ENCODE measurements at places on chromosomes 6 and 20.
A peak's percentile ranks its signal among the peaks of the same experiment; 100 is the strongest.

- H3K27me3 ChIP-seq = no peaks in the 10 kb centered on the region
- peaks cover 3% of the 10 kb centered on the region for H3K4me1 ChIP-seq
- no peak overlapping the region for H3K4me3 ChIP-seq
- no peak for DNase-seq
- no peaks in the 10 kb centered on the region for H3K36me3 ChIP-seq
These were observed 292.8 kb downstream of the CLIC5 start for GRCh38 chr6:45722876-45723275.

DNA sequence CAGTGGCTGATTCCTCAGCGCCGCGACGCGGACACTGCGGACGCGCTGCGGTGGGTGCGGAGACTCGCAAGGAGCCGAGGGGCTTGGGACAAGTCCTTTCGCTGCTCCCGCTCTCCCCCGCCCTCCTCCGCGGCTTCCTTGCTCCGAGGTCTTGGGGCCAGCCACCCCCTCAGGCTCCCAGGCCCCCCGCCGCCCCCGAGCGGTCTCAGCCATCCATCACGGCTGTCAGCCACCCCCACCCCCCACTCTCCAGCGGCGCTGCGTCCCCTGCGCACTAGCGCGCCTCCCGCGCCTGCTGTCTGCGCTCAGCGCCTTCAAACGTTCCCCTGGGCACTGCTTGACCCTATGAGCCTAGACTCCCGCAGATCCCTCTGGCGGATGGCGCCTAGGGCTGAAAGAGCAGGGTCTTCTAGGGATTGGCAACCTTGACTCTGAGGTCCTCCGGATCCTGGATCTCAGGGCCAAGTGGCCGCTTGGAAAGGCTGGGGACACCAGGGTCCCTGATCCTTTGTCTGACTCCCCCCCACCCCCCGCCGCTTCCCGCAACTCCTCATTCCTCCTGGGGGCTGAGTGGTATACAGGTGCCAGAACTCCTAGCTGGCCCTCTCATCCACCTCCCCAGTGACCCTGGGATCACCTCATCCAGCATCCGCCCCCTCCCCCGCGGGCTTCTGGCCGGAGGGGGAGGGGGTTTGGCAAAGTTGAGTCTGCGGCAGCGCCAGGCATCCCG, 1.4 kb downstream of the SLC12A5 start:
- no peak overlapping the region for H3K4me3 ChIP-seq
- H3K36me3 ChIP-seq = no peaks in the 10 kb centered on the region
- H3K27me3 ChIP-seq = peaks cover 6% of the 10 kb centered on the region
- no peak for DNase-seq

DNA sequence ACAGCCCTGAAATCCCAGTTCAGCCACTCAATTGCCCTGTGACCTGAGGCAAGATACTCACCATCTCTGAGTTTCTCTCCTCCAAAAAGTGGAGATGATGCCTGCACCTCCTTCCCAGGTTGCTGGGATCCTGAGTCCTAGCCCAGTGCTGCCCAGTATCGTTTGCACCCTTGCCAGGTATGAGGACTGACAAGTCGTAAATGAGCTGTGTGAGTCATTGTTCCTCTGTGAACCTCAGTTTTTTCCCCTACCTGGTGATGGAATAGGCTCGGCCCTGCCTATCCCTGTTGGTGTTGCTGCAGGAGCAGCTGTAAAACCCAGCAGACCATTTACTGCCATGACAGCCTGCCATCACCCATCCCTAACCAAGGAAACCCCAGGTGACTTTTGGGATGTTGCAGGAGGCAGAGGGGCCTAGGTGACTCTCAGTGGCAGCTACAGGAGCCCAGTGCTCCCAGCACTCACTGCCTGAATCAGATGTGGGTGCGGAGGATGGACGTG, 229.3 kb downstream of the SYNDIG1 start:
- H3K4me1 ChIP-seq = no peaks in the 10 kb centered on the region
- no peak for DNase-seq
- no peak overlapping the region for H3K27ac ChIP-seq
- no peaks in the 10 kb centered on the region for H3K27me3 ChIP-seq
- no peaks in the 10 kb centered on the region for H3K36me3 ChIP-seq

- no peaks in the 10 kb centered on the region for H3K36me3 ChIP-seq
- peaks cover 4% of the 10 kb centered on the region for H3K4me1 ChIP-seq
- no peak for DNase-seq
- H3K27me3 ChIP-seq = peaks cover 3% of the 10 kb centered on the region
These were observed 127.2 kb upstream of the TAB2 start for GRCh38 chr6:149190224-149190831.

GRCh38 chr20:46893877-46894578, 615 bp upstream of the EYA2 start:
- no peaks in the 10 kb centered on the region for H3K27me3 ChIP-seq
- H3K4me3 ChIP-seq = peak overlapping the region; percentile 51
- H3K27ac ChIP-seq = no peak overlapping the region
- peaks cover 10% of the 10 kb centered on the region for H3K4me1 ChIP-seq
- no peak for DNase-seq

- H3K36me3 ChIP-seq = no peaks in the 10 kb centered on the region
- no peaks in the 10 kb centered on the region for H3K4me1 ChIP-seq
- DNase-seq = no peak
- H3K4me3 ChIP-seq = peak overlapping the region; percentile 28
These were observed 44.2 kb upstream of the ESR1 start for GRCh38 chr6:151763303-151763702.

DNA sequence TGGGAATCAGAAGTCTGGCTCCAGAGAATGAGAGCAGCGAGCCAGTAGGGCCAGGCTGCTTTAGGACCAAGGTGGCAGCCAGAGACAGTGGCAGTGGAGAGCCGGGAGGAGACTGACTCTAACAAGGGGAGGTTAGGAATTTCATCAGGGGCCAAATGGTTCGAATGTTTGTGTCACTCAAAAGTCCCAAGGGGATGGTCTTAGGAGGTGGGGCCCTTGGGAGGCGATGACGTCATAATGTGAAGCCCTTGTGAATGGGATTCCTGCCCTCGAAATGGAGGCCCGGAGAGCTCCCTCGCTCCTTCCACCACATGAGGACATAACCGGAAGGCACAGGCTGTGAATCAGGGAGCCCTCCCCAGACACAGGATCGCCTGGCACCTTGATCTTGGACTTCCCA, 299.7 kb downstream of the QKI start:
- H3K27ac ChIP-seq = no peak overlapping the region
- no peak for DNase-seq
- H3K27me3 ChIP-seq = no peaks in the 10 kb centered on the region

GRCh38 chr6:25968769-25969168, 6.2 kb downstream of the TRIM38 start:
- no peaks in the 10 kb centered on the region for H3K27me3 ChIP-seq
- H3K4me3 ChIP-seq = no peak overlapping the region
- H3K36me3 ChIP-seq = peaks cover 55% of the 10 kb centered on the region
- DNase-seq = no peak
- H3K4me1 ChIP-seq = peaks cover 47% of the 10 kb centered on the region

DNA sequence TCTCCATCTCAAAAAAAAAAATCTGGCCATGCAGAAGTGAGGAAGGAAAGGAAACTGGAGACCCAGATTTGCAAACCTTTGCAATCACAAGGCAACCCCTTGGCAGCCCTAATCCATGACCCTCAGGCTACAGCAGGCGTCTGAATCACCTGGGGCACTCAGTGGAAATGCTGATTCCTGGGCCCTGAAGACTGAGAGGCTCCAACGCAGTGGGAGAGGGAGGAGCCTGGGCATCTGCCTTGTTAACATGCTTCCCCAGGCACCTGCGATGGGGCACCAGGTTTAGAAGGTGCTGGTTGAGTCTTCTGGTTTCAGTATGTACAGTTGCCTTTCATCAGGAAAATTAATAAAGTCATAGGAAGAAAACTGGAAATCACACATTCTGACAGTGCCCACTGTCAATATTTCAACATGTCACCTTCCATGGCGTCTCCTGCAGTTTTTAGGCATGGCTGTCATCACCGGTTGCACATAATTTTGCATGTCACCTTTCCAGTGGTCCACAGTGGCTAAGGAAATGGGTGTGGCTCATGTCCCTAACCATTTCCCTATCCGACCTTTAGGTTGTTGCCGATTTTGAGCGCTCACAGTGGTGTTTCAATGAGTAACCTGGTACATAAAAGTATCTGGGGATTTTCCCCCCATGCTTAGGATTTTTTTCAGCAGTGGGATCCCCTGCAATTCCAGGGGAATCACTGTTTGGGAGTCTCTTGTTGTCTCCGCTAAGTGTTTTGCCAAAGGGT, 56.9 kb downstream of the PREX1 start:
- H3K4me1 ChIP-seq = no peaks in the 10 kb centered on the region
- H3K27ac ChIP-seq = no peak overlapping the region

DNA sequence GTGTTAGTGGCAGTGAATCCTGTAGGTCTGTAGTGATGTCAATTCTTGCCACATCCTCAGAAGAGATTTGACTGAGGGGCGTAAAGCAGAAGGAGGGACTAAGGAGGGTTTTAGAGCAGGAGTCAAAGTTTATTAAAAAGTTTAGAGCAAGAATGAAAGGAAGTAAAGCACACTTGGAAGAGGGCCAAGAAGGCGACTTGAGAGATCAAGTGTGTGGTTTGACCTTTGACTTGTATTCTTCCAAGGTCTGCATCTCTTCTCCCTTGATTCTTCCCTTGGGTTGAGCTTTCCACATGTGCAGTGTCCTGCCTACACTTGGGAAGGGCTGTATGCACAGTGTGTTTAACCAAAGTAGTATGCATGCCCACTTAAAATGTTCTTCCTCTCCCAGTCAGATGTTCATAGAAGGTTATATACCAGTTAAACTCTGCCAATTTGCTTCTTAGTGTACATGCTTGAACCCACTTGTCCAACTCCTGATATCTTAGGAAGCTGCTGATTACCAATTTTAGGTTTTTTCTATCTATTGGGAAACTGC, 627.6 kb downstream of the MMUT start:
- H3K27ac ChIP-seq = no peak overlapping the region
- H3K4me3 ChIP-seq = no peak overlapping the region
- H3K36me3 ChIP-seq = no peaks in the 10 kb centered on the region
- DNase-seq = no peak

- no peak overlapping the region for H3K4me3 ChIP-seq
- no peaks in the 10 kb centered on the region for H3K36me3 ChIP-seq
- H3K4me1 ChIP-seq = no peaks in the 10 kb centered on the region
- no peaks in the 10 kb centered on the region for H3K27me3 ChIP-seq
- no peak for DNase-seq
These were observed 40.6 kb downstream of the MTFR2 start for GRCh38 chr6:136209496-136209895.

- H3K4me3 ChIP-seq = no peak overlapping the region
- no peaks in the 10 kb centered on the region for H3K4me1 ChIP-seq
- H3K27ac ChIP-seq = no peak overlapping the region
- H3K27me3 ChIP-seq = no peaks in the 10 kb centered on the region
- no peaks in the 10 kb centered on the region for H3K36me3 ChIP-seq
These were observed 5.7 kb upstream of the NHSL1 start for GRCh38 chr6:138504764-138505689.

DNA sequence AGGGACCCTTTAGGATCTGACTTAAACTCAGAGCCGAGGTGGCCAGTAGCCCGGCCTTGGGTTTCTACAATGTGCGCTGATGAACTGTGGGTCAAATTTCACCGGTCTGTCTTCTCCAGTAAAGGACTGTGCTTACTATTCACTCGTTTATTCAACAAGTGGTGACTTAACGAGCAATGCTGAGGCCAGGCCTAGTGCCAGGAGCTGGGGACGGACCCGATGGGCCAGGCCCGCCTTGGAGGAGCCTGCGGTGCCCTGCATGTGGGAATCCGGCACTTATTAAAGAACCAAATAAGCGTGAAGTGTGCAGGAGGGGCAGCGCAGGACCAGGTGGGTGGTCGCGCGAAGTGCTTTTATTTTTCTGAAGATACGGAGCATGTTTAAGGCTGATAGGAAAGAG, 24.0 kb downstream of the CTCFL start:
- no peak overlapping the region for H3K27ac ChIP-seq
- no peak for DNase-seq
- no peak overlapping the region for H3K4me3 ChIP-seq
- no peaks in the 10 kb centered on the region for H3K4me1 ChIP-seq
- H3K36me3 ChIP-seq = no peaks in the 10 kb centered on the region

DNA sequence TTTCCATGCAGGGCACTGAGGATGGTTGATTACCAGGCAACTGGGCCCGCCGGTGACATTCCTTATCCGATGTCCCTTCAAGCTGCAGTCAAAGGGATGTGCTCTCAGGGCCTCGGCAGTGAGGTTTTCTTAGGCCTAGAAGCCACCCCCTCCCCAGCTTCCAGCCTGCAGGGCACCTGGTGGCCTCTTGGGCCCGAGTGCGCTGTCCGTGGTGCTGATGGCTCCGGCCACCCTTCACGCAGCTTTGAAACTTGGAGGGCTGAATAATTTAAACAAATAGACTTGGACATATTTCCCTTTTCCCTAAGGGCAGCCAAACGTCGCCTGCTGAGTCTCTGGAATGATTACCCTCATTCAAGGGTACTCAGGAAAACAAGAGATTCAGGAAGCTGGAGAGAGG, 8.9 kb upstream of the MLN start:
- H3K4me3 ChIP-seq = no peak overlapping the region
- H3K36me3 ChIP-seq = no peaks in the 10 kb centered on the region
- H3K27me3 ChIP-seq = no peaks in the 10 kb centered on the region
